Heart left ventricle (tissue), 16 donors: ENCODE measurements at places on chromosomes 11 and 22. TPM values are rescaled to one million over a fixed set of nuclear protein-coding genes. Genes with fewer than 3 reads are reported as not detected.

Gene C11orf42
- not detected for total RNA-seq

Gene TMA7B
- 0.24 TPM for total RNA-seq

Gene MB
- 13,341 TPM for total RNA-seq

Gene TSPAN18
- 73.0 TPM for total RNA-seq
